ENCODE measurements at places on chromosomes 7 and 10. TPM values are rescaled to one million over a fixed set of nuclear protein-coding genes. Genes with fewer than 3 reads are reported as not detected.

DNA sequence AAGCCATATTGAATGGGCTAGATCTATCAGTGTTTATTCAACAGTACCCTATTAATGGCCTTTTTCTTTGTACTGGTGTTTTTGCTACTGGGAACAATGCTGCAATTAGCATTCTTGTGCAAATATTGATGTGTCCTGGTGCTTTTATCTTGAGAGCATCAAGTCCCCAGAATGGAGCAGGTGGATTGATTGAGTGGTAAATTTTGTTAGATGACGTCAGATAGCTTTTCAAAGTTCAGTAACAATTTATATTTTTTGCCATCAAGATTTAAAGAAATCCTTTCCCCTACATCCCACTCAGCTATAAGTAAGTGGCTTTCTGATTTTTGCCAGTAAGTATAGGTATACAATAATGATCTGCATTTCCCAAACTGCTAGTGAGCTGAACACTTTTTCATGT, 63.4 kb upstream of the SYPL1 start:
- H3K27me3 ChIP-seq: no peaks in the 10 kb centered on the region
- no peak overlapping the region for H3K4me3 ChIP-seq
- H3K4me1 ChIP-seq: 0 out of 2 replicates have a peak, but pooled peaks cover 4% of the 10 kb centered on the region
- no peak overlapping the region for H3K27ac ChIP-seq

- peaks cover 40% of the 10 kb centered on the region for H3K4me1 ChIP-seq
- no peak overlapping the region for H3K4me3 ChIP-seq
- DNase-seq: no peak
- H3K27me3 ChIP-seq: no peaks in the 10 kb centered on the region
- peak overlapping the region; percentile 62 for H3K27ac ChIP-seq
- peaks cover 6% of the 10 kb centered on the region for H3K36me3 ChIP-seq
Observed at GRCh38 chr7:40546616-40547501, 412.1 kb downstream of the SUGCT start.

The SERPINE1 gene
- 4,174 TPM for polyA plus RNA-seq

- H3K27ac ChIP-seq: no peak overlapping the region
- peak; percentile 23 for DNase-seq
- H3K36me3 ChIP-seq: no peaks in the 10 kb centered on the region
- peaks cover 15% of the 10 kb centered on the region for H3K27me3 ChIP-seq
- no peak overlapping the region for H3K4me3 ChIP-seq
- no peaks in the 10 kb centered on the region for H3K4me1 ChIP-seq
Observed at GRCh38 chr7:12630513-12630819, 57.0 kb upstream of the ARL4A start.

DNA sequence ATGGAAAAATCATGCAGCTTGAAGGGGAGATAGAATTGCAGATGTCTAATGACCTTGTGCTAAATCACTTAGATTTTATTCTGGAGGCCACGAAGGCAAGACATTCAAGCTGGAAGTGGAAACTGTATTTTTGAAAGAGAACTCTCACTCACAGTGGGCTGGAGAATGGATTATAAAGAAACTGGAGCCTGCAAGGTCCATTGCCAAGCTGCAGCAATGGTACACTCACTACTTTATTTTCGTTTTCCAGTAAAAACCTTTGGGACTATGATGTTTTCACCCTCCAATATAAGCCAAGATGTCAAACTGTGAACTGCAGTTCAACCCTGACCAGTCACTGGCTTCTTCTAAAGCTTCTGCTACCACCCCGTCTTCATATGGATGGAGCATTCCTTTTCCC, 62.0 kb downstream of the SKIDA1 start:
- H3K27me3 ChIP-seq: no peaks in the 10 kb centered on the region
- DNase-seq: no peak
- no peak overlapping the region for H3K4me3 ChIP-seq
- H3K4me1 ChIP-seq: no peaks in the 10 kb centered on the region
- no peaks in the 10 kb centered on the region for H3K36me3 ChIP-seq

DNA sequence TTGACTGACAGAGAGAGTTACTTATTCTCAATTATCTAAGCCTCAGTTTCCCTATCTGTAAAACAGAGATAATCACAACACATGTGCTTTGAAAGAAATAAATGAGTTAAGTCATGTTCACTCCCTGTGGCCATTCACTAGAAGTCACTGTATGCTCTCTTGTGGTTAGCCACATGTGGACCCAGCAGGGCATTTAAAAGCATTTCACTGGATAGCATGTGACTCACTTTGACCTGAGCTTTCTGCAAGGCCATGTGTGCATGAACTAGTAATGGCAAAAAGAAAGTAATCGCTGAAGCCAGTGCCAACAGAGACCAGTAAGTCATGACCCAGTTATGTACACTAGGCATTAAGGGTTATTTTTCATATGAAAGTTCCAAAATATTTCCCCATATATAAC, 557.0 kb upstream of the IGFBP3 start:
- no peak overlapping the region for H3K27ac ChIP-seq
- H3K4me3 ChIP-seq: no peak overlapping the region
- H3K27me3 ChIP-seq: no peaks in the 10 kb centered on the region
- no peaks in the 10 kb centered on the region for H3K36me3 ChIP-seq

DNA sequence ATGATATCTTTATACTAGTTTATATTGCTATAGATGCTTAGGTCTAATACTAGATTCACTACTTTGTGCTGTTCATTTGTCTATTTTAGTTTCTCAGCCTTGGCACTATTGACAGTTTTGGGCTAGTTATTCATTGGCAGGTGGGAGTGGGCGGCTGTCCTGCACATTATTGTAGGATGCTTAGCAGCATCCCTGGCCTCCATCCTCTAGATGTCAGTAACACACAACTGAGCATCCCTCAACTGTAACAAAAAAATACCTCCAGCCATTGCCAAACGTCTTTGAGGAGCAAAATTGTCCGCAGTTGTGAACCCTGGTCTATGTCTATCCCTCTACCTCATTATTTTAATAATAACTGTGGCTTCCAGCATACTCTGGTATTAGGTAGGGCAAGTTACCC, 34.4 kb upstream of the PNLIP start:
- no peak for DNase-seq
- no peaks in the 10 kb centered on the region for H3K36me3 ChIP-seq
- no peak overlapping the region for H3K4me3 ChIP-seq
- no peaks in the 10 kb centered on the region for H3K27me3 ChIP-seq

The RAMP3 gene
- not detected for polyA plus RNA-seq

The CPEB3 gene
- polyA plus RNA-seq: 0.36 TPM

- H3K4me3 ChIP-seq: no peak overlapping the region
- H3K4me1 ChIP-seq: no peaks in the 10 kb centered on the region
- DNase-seq: peak; percentile 43
Observed at GRCh38 chr7:141754939-141755338, 9.0 kb upstream of the TAS2R3 start.

GRCh38 chr10:124601431-124602120, 140.0 kb downstream of the LHPP start:
- no peak overlapping the region for H3K27ac ChIP-seq
- H3K4me1 ChIP-seq: peaks cover 13% of the 10 kb centered on the region
- no peaks in the 10 kb centered on the region for H3K27me3 ChIP-seq
- DNase-seq: no peak
- no peaks in the 10 kb centered on the region for H3K36me3 ChIP-seq
- H3K4me3 ChIP-seq: no peak overlapping the region

DNA sequence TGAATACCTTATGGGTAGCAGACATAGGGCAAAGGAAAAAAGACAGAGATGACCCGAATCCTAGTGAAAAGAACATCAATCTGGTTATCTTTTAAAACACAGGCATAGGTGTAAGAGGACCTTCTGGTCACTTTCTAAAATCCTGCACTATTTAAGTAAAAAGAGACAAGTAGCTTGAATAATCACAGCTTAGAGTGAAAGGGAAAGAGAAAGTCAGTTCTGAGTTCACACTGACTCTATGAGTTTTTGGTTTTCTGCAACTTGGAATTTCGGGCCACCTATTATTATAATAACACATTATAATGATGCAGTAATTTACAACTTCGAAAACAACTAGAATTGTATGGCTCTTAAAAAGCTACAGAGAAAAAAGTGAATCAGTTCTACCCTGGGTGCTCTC, 247.8 kb downstream of the DOCK4 start:
- no peak overlapping the region for H3K4me3 ChIP-seq
- H3K27ac ChIP-seq: no peak overlapping the region
- H3K27me3 ChIP-seq: no peaks in the 10 kb centered on the region

DNA sequence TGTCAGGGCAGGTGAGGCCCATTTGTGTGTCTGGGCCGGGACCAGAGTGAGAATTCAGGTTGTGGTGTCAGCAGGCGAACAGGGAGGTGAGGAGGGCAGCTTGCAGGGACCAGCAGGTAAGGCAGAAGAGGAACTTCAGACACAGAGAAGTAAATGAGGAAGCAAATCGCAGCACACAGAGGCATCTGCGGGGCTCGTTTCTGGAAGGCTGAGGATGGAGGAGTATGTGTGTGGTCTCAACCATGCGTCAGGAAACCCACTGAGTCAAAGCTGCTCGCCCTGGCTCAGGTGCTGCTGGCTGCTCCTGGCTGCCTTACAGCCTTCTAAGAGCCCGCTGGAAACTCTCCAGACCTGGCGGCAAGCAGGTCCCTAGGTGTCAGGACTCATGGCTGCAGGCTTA, 26.9 kb upstream of the PITRM1 start:
- no peaks in the 10 kb centered on the region for H3K36me3 ChIP-seq
- no peaks in the 10 kb centered on the region for H3K27me3 ChIP-seq

DNA sequence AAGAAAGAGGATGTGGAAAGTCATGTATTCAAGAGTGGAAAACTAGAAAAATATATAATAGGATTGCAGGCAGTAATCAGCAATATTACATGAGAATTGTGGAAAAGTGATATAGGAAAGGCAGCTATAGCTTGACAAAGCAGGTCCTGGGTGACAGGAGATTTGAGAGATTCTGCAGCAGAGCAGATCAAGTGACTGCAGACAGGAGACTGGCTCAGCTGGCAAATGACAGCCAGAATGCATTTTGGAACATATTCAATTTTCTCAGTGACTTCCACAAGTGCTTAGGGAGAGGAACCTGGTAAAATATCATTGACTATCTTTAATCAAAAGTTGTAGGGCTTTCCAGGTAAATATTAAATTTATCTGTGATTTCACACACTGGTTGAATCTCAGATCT, 260.5 kb upstream of the CACNA2D1 start:
- H3K36me3 ChIP-seq: no peaks in the 10 kb centered on the region
- H3K4me3 ChIP-seq: no peak overlapping the region
- H3K27me3 ChIP-seq: no peaks in the 10 kb centered on the region
- DNase-seq: peak; percentile 31

- H3K27ac ChIP-seq: peak overlapping the region; percentile 92
- H3K36me3 ChIP-seq: no peaks in the 10 kb centered on the region
- no peak for DNase-seq
- H3K4me3 ChIP-seq: no peak overlapping the region
- peaks cover 4% of the 10 kb centered on the region for H3K4me1 ChIP-seq
- no peaks in the 10 kb centered on the region for H3K27me3 ChIP-seq
Observed at GRCh38 chr10:73905256-73906020, 5.5 kb upstream of the PLAU start.

GRCh38 chr10:93065675-93066543, 5.3 kb downstream of the CYP26C1 start:
- H3K27me3 ChIP-seq: peaks cover 40% of the 10 kb centered on the region
- no peak overlapping the region for H3K4me3 ChIP-seq
- H3K4me1 ChIP-seq: peaks cover 11% of the 10 kb centered on the region
- no peak overlapping the region for H3K27ac ChIP-seq
- H3K36me3 ChIP-seq: no peaks in the 10 kb centered on the region

DNA sequence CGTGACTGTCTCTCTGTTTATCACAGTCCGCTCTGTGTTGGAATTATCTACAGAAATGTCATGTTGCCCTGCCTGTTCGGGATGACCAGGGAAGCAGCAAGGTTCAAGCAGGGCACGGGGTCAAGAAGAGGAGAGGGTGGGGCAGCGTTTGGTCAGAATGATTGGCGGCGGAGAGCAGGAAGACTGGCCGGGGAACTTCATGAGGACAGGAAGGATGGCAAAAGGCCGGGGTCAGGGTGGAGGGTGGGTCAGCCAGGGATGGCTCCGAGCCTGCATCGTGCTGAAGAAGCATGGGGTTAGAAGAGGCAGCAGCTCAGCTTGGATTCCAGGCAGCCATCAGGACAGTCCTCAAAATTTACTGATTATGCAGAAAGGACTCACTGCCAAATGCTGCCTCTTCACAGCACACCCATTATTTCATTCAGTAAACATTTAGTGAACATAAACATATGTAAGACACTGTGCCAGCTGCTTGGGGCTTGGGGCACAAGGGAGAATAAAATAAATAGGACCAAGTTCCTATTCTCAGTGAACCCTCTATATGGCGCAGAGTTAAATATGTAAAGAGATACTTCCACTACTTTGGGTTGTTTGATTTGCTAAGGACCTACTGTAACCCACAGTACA, 42.8 kb downstream of the WNT2 start:
- DNase-seq: no peak
- no peaks in the 10 kb centered on the region for H3K4me1 ChIP-seq
- H3K36me3 ChIP-seq: no peaks in the 10 kb centered on the region
- no peaks in the 10 kb centered on the region for H3K27me3 ChIP-seq
- no peak overlapping the region for H3K4me3 ChIP-seq
- H3K27ac ChIP-seq: no peak overlapping the region

GRCh38 chr10:101912561-101913179, 69.1 kb upstream of the KCNIP2 start:
- no peaks in the 10 kb centered on the region for H3K27me3 ChIP-seq
- no peaks in the 10 kb centered on the region for H3K4me1 ChIP-seq
- no peak overlapping the region for H3K4me3 ChIP-seq
- no peak overlapping the region for H3K27ac ChIP-seq
- peaks cover 12% of the 10 kb centered on the region for H3K36me3 ChIP-seq

DNA sequence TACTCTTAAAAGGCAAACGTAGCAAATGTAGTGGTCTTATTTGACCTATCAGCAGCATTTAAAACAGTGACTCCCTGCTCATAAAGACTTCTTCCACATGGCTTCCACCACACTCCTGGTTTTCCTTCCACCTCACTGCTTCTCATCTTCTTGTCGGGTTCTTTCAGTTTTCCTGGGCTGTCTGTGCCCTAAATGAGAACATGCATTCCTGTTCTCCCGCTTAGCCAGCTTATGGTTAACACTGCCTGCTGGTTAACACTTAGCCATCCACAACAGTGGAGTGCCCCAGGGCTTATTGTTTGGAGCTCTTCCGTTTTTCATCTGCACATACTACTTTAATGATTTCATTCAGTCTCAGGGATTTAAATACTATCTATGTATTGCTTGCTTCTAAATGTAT, 34.3 kb upstream of the EXOC6 start:
- no peak overlapping the region for H3K27ac ChIP-seq
- no peaks in the 10 kb centered on the region for H3K36me3 ChIP-seq
- no peaks in the 10 kb centered on the region for H3K4me1 ChIP-seq
- no peaks in the 10 kb centered on the region for H3K27me3 ChIP-seq

DNA sequence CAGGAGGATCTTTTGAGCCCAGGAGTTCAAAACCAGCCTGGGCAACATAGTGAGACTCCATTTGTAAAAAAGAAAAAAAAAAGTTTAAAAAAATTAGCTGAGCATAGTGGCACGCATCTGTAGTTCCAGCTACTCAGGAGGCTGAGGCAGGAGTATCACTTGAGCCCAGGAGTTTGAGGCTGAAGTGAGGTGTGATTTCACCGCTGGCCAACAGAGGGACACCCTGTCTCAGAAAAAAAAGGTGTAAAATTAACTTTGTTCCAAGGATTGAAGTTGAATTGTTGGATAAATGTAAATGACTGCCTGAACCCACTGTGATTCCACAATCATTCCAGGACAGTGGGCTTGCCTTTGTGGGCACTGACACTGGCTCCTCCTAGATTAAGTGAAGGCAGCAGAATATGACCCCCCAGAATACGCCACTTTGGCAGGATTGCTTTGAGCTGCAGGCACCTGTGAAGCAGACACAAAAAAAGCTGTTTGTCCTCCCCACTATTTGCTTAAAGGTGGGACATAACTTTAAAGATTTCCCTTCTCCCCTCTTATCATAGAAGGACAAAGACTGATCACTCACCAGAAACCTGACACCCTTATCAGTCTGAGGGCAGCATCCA, 57.2 kb upstream of the FOXI2 start:
- no peak overlapping the region for H3K27ac ChIP-seq
- DNase-seq: no peak
- H3K4me1 ChIP-seq: no peaks in the 10 kb centered on the region
- H3K36me3 ChIP-seq: no peaks in the 10 kb centered on the region
